Mucosa of descending colon (tissue), 3 donors: ENCODE measurements at places on chromosomes 3 and 15. TPM values are rescaled to one million over a fixed set of nuclear protein-coding genes. Genes with fewer than 3 reads are reported as not detected.

DNA sequence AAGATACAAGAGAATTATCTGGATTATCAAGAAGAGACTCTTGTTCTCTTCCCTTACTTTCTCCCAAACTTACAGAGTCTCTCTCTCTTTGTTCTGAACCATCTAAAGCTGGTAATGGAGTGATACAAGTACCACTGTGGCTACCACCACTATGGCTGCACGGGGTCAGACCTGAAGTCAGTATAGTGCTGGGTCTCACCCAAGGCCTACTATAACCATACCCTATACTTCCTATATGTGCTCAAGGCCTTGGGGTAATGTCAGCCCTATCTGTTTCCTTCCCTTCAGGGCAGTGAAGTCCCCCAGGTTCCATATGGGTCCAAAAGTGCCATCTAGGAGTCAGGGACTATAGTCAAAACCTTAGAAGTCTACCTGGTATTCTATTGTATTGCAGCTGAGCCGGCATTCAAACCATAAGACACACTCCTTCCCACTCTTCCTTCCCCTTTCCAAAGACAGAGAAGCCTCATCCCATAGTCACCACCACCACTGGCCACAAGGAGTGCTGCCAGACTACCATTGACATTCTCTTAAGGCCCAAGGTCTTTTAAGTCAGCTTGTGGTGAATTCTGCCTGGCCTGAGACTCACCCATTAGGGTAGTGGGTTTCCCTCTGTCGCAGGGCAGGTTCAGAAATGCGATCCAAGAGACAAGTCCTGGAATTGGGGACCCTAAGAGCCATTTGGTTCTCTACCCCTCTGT lies 615.0 kb upstream of the NECTIN3 start:
- DNase-seq: no peak

- DNase-seq: no peak
Measured at GRCh38 chr3:64666171-64666588, 21.6 kb downstream of the ADAMTS9 start.

SLCO3A1 gene
- 13.4 TPM for total RNA-seq

SOX14 gene
- not detected for total RNA-seq

TEX55 gene
- total RNA-seq: not detected

DNA sequence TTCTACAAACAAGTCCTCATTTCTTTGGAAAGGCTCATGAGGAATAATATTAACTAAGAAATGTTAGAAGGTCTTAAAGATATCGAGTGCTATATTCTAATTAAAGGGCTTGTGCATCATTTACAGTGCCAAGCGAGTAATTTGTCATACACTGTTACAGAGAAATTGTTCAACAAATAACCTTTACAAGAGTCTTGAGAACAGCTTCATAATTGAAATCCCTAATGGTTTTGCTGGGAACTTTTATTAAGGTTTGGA lies 209.5 kb downstream of the MECOM start:
- no peak for DNase-seq

DNA sequence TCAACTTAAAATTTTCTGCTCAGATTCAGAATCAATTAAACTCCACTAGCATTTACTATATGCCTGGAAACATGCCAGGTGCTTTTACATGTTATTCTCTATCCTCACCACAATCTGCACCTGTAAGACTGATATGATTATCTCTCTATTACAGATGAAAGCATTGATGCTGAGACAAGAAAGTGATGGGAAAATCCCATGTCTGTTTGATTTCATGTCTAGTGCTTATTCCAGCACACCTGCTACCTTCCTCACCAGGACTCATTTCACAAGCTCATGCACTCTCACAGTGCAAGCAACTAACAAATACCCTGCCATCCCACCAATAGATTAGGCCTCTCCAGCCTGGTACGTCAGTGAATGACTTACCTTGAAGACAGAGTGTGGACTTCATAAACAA lies 25.0 kb upstream of the BCL6 start:
- no peak for DNase-seq

- no peak for DNase-seq
Measured at GRCh38 chr3:122964811-122965210, 62.8 kb downstream of the SEMA5B start.

GRCh38 chr15:98195796-98196195 lies 235.3 kb downstream of the ARRDC4 start:
- no peak for DNase-seq

GOLGA8R gene
- 1.8 TPM for total RNA-seq

TUSC2 gene
- 35.7 TPM for total RNA-seq
